ENCODE measurements at places on chromosomes 1 and 21.
A peak's percentile ranks its signal among the peaks of the same experiment; 100 is the strongest.

DNA sequence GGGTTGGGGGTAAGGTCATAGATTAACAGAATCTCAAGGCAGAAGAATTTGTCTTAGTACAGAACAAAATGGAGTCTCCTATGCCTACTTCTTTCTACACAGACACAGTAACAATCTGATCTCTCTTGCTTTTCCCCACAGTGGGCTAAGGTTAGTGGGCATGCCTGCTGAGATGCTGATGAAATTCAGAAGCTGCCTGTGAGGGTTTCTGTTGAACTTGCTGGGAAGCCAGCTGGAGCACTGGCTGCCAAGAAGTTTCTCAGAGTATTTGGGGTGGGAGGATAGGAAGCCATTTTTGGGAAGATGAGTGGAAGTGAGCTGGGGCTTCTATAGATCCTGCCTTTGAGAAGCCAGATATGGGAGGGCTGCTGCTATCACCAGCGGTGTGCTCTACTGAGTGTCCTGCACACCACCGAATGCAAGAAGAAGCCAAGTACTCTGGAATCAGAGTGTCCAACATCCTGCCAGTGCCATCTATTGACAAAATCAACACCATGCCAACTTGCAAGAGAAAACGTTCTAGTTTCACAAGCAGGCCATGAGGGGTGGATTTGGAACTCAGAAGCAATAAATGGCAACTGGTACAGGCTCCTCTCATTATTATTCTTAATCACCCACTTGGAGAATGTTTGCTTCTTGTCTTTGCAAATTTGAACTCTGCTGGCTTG is 102.7 kb downstream of the PTPRU start:
- DNase-seq = no peak

DNA sequence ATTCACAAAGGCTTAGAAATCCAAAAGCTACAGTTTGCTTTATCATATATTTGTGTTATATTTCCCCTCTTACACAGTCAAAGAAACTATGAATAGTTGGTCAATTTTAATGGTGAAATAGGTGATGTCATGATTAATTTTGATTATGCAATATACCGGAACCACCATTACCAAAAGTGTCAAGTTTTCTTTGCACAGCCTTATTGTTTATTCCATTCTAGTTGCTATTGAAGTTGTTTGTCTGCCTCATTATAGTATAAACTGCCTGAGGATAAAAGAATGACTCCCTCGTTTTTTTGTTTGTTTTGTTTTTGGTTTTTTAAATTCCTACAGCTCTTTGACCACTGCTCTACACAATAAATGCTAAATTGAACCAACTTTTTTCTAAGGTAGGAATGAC is 690.6 kb upstream of the ZP4 start:
- no peak for DNase-seq

DNA sequence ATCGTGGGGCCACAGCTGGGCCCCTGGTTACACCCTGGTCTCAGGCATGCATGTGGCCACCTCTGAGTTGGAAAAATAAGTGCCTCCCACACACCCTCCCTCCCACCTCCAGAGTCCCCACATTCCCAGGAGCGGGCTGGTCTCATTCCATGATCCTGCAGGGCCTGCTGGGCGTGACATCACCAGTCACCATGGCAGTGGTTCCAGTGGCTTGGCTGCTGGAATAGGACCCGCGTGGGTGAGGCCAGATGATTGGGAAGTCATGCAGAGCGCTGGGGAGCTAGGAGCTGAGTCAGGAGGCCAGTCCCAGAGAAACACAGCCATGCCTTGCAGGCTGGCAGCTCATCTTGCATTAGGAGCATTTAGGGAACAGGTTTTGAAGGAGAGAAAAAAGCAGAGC is 125.4 kb upstream of the TMEM51 start:
- no peak for DNase-seq

DNA sequence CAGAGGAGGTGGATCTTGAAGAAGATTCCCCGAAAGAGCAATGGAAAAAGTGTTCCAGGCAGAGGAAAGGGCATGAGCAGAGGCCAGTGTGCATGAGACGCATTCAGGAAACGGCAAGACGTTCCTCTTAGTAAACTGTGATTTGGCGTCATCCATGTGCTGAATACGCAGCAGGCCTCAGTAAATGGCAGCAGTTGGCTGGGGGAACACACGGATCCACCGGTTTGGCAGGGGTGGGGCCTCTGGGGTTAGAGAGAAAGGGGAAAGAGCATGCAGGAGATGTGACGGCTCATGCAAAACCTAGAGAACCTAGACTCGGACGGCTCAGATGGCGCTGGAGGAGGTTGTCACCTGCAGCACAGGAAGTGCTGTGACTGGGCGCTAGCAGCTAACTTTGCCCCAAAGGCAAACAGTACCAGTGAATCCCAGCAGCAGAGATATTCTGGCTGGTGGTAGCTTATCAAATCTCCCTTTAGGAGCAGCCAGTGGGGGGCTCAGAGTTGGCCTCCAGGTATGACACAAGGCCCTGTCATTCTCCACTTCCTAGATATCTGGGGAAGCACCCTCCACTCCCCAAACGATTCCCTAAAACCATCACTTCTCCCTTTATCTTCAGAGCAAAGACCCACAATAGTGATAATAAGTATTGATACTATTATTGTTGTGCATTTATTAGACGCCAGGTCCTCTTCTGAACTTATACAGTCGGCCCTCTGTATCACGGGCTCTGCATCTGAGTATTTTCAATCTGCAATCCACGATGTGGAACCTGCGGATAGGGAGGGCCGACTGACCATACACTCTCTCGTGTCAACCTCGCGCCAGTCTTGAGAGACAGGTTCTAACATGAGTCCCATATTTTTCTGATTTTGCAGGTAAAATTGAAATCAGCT is 7.6 kb downstream of the LAPTM5 start:
- DNase-seq = peak; percentile 74

DNA sequence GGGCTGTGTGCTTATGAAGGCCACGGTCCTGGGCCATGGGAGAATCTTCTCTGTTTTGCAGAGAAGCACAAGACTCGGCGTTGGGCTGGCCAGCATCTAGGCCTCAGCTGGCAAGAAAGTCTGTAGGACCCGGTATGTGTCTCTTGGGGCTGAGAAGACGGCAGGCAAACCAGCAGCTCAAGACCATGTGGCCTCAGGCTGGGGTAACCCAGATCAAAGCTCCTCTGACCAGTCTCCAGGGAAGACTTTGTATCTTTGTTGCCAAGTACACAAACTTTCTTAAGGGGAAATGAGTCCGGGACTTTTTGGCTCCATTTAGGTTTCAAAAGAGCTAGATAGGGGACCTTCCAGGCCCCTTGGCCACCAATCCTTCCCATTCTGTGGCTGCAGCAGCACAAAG is 60.1 kb downstream of the PTP4A2 start:
- no peak for DNase-seq

GRCh38 chr1:197845886-197846285 is 56.5 kb upstream of the C1orf53 start:
- DNase-seq = no peak

GRCh38 chr1:114152508-114153260 is 985 bp downstream of the SYT6 start:
- no peak for DNase-seq

- no peak for DNase-seq
Observed at GRCh38 chr1:175075572-175076568, 8.2 kb downstream of the TNN start.

DNA sequence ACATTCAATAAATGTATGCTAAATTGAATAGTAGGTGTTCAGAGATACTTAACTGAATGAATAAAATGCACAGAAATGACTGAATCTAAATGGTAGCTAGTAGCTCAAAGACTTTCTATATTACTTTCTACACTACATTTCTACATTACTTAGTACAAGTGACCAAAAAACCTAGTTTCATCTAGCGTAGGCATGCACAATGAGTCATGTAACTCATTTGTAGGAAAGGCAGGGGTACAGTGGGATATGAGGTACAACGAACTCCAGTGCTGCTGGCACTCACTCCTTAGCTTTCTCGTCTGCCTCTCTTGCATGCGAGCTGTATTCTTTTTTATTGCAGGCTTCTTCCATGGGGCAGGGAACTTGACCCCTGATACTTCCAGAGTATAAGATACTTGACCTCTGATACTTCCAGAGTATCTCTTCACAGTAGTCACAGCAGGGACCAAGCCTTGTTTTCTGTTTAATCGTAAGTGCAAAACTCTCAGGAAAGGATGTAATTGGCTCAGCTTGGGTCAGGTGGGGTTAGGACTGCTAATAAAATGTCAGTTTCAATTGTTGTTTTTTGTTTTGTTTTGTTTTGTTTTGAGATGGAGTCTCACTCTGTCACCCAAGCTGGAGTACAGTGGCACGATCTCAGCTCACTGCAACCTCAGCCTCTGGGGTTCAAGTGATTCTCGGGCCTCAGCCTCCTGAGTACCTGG is 4.9 kb upstream of the ATP2B4 start:
- DNase-seq = no peak

- no peak for DNase-seq
Observed at GRCh38 chr1:30133414-30134055, 589.9 kb downstream of the MATN1 start.

GRCh38 chr1:66999640-67000400 is 54.1 kb downstream of the SLC35D1 start:
- no peak for DNase-seq

GRCh38 chr1:64392109-64392508 is 77.8 kb upstream of the CACHD1 start:
- no peak for DNase-seq

DNA sequence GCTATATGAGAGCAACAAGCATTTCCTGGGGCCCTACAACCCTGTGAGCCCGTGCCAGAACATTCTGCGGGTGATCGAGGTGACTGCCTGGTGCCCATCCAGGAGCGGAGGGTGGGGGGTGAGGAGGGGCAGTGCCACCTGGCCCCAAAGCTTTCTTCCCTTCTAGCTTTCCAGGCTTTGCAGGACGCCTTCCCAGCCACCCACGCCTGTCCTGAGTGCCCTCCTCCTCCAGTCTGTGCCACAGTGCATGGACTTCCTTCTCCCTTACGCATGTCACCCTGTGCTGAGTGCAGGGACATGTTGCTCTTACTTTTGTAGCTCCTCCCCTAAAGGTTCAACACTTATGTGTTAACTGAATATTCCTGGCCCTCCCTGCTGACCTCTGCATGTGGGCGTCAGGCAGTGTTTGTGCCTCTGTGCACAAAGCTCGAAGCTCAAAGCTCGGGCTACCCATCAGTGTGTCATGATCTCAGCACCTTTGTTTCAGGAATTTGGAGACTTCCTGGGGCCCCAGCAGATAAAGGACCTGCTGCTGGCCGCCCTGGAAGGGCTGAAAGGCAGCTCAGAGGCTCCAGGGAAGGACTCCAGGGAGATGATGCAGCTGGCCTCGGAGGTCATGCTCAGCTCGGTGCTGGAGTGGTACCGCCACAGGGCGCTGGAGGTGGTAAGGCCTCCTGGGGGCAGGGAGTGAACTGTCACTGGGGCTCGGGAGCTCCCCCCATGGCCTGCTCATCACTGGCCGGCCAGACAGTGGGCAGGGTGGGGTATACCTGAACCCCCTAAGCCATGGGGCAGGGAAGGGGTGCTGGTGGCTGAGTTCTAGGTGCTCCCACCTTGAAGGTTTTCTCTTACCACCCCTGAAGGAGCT is 36.7 kb upstream of the TTC4 start:
- no peak for DNase-seq

DNA sequence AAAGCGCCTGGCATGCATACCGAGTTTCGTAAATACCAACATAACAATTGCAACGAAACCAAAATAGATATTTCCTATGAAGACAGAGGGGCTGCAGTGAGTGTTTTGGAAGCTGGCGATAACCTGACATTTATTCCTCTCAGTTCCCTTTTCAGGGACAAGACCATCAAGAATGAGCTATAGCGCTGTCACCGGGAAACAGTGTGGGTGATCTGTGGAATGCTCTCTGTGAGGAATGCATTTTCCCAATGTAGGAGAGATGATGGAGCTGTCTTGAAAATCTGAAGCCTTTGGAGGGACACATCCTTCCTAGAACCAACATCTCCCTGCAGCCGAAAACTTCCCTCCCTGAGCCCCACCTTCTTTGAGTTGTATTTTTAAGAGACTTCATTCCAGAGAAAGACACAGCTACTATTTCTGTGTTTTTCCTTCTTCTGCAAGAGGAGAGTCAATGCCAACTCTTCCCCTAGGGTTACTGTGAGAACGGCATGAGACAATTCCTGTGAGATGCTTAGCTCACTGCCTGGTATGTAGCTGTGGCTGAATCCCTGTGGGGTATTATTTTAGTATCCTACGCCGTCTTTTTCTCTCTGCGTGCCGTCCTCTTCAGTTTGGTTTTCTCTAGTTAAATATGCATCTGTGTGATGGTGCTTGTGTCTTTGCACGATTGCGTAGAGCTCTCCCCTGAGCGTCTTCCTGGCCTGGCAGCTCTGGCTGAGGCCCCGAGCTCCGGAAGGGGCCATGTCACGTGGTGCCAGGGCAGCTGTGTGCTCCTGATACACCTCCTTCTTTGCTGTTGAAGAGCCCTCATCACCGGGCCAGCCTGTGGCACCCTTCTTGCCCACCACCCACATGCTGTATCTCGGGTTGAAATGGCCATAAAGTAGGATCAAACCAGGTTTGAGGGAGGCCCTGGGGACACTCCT is 45.2 kb downstream of the AJAP1 start:
- DNase-seq = no peak

DNA sequence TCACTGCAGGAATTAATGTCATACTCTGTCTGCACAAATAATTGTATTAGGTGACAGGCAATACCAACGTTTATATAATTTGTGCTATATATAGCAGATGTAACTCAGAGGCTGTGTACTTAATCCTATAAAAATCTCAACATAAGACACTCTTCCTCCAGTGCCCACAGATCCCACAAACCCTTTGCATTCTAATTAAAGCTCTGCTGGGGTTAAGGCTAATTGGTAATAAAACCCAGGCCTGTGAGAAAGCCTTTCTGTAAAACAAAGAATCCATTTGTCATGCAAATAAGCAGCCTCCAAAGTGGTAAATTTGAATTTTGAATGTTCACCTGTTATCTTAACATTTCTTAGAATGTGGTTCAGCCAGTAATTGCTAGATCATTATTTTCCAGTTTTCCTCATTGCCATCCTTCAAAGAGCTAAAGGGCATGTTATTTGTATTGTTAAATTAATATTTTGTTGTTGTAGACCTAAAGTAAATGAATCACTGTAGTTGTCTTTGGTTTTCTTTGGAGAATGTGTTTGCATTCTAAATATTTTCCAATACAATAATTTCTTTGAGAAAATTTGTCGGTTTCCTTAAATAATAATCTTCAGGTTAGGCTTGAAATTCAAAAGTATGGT is 46.3 kb upstream of the PRDX6 start:
- no peak for DNase-seq

DNA sequence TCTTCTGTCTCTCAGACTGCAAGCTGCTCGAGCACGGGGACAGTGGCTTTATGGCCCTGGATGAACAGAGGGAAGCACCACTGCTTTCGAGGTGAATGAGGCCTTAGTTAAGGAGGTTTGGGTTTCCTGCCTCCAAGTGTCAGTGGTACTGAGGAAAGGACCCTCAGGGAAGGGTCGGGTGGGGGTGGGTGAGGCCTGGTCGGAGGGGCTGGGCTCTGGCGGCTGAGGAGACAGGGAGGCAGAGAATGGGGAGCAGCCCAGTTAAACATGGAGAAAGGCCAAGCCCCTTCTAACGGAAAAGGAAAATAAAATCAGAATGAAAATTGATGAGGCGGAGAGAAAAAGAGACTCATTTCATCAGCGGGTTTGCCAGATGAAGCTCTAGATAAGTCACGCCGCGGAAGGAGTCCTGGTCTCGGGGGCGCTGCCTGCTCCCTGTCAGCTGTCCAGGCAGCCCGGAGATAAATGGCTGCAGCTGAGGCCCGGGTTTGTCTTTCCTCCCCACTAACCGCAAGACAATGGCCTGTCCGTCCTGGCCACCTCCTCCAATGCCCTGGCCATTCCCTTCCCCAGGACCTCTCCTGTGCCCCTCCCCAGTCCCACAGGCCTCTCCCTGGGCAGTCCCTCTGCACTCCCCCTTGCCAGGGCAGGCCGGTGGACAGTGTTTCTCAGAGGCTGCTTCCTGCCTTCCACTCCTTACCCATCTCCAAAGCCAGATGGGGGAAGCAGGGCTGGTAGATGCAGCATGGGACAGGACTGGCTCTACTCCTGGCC is 55.2 kb downstream of the LRRN2 start:
- no peak for DNase-seq

Data from T-helper 9 cell (primary cell).